NCI-H446 (cell line): ENCODE measurements at places on chromosomes 2 and 18.
A peak's percentile ranks its signal among the peaks of the same experiment; 100 is the strongest.

- no peak for DNase-seq
Measured at GRCh38 chr18:64276311-64277090, 127.6 kb upstream of the LINC00305 start.

- DNase-seq = peak; percentile 88
Measured at GRCh38 chr2:153871231-153872221, at the start of gene GALNT13. Gene GALNT13 (plus strand): TSS chr2:153871922.

- no peak for DNase-seq
Measured at GRCh38 chr2:189641002-189641401, 20.3 kb upstream of the ASNSD1 start.

DNA sequence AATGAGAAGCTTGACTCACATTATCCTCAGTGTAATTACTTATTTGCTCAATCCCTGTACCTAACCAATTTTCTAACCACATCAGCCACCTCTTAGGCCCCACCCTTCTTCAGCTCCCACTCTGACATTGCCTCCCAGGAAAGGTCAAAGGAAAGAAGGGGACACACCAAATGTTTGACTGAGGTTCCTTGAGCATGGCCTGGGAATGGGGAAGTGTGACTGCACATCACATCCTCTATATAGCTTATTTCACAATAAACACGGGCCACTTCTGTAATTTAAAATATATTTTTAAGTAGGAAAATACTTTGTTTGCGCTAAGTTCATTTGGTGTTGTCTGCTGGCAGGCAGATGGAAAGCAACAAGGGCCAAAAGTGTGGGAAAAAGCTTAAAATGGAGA lies 3.0 kb upstream of the FIGLA start:
- DNase-seq = no peak

DNA sequence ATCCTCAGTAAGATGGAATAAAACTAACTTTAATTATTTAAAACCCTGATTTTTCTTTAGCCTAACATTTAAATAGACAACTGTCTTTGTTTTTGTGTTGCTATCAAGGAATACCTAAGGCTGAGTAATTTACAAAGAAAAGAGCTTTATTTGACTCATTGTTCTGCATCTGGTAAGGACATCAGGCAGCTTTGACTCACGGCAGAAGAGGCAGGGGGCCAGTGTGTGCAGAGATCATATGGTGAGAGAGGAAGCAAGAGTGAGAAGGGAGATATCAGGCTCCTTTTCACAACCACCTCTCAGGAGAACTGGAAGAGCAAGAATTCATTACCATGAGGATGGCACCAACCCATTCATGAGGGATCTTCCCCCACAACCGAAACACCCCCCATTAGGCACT lies 64.6 kb upstream of the TFPI start:
- DNase-seq = no peak

GRCh38 chr2:176682278-176682677 lies 413.0 kb downstream of the MTX2 start:
- DNase-seq = no peak

GRCh38 chr18:79738581-79739439 lies 58.9 kb upstream of the KCNG2 start:
- no peak for DNase-seq
